ENCODE measurements at places on chromosomes 1 and 21.

DNA sequence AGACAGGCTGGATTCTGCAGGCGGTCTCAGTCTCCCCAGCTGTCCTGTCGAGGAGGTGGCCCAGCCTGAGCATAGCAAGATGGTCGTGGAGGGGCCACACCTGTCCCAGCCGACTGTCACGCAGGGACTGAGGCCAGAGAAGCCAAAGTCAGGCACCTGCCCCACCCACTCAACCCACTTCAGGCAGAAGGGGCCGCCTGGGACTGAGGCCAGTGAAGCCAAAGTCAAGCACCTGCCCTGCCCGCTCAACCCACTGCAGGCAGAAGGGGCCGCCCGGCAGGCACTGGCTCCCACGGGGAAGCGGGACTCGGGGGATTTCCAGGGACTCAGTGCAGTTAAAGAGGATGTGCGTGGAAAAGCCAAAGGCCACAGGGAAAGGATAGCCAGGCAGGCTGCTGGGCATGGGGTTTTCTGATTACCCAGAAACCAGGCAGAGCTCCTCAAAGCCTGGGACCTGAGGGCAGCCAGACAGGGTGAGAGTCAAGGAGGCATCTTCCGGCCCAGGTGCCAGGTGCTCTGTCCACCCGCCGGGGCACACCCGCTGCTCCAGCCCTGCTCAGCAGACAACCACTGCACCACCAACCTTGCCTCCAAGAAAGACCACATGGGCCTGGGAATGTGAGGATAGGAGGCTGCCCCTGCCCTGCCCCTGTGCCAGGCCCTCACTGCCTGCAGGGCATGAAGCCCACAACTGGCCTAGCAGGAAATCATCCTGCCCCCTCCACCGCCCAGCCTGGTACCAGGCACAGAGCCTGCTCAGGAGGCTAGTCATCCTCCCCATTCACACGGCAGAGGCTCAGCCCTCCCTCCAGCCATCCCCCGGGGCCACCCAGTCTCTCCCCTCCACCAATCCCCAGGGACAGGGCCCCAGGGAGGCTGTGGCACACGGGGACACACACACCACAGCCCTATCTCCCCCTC lies 41.0 kb downstream of the MEGF6 start:
- DNase-seq: peak; percentile 63

GRCh38 chr1:83641796-83642443 lies 357.0 kb downstream of the TTLL7 start:
- no peak for DNase-seq

GRCh38 chr1:111570781-111571181 lies 48.8 kb upstream of the RAP1A start:
- DNase-seq: no peak

DNA sequence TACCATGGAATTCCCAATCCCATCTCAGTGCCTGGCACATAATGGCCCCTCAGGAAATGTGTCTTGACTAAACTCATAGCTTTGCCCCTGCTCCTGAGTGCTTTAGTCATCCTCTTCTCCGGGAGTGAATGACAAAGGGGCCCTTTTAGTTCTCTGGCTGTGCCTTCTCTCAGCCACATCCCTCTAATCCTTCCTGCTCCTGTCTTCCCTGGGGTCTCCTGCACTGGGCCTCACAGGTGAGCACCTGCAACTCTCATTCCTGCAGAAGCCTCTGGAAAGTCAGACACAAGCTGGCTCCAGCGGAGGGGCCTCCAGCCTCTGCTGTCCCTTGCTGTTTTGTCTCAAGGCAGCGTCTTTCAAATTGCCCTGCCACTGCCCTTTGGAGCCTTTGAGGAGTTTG lies 14.0 kb upstream of the ETV3L start:
- no peak for DNase-seq

GRCh38 chr1:59592924-59593323 lies 221.8 kb upstream of the HOOK1 start:
- DNase-seq: no peak

- DNase-seq: no peak
Observed at GRCh38 chr1:41775956-41776585, 142.7 kb downstream of the HIVEP3 start.

- peak; percentile 48 for DNase-seq
Observed at GRCh38 chr1:214494706-214495105, 56.7 kb downstream of the PTPN14 start.

GRCh38 chr1:25922971-25923552 lies 16.8 kb upstream of the STMN1 start:
- DNase-seq: no peak

- DNase-seq: no peak
Observed at GRCh38 chr1:220157738-220158137, 63.8 kb downstream of the IARS2 start.

- DNase-seq: no peak
Observed at GRCh38 chr1:175829845-175830244, 86.5 kb upstream of the TNR start.

DNA sequence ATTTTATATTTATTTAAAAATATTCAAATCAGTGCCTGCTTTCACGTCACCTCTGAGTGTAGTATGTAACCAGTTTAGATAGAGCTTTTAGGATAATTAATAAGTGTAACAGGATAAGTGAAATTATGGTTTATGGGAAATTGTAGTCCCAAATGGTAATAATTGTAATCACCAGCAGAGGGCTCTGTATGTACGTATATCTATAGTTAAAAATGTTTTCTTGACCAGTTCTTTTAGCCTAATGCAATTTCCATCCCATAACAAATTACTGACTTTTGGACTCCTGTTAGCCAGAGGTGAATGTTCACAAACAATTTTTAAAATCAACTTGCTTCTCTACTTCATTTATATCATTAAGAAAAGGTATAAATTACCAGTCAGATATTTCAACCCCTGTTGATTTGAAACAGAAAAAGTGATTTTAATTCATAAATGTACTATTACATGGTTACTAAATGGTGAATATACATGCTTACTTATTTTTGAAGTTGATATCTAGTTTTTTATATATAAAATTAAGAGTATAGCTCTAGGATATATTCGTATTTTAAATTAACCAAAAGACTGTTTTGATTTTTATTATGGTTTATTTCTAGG lies 25.3 kb downstream of the SLC30A7 start:
- DNase-seq: no peak

DNA sequence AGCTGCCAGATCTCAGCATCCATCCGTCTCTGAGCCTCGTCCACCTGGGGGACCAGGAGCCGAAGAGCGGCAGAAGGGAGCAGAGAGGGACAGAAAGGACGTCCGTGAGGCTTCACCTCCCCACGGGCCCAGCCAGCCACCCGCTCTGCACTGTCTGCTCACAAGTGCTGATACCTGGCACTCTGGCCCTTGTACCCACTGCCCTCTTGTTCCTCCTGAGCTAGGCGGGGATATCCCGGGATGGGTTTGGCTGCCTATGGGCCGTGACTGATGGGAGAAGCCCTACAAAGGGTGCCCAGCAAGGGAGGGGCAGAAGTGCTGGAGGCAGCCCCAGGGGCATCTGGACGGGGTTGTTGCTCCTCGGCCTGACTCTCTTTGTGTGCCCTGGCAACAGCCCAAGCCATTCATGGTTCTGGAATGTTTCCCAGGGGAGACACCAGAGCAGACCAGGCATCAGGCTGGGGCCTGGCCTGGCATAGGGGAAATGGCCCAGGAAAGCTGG lies 57.6 kb downstream of the LDLRAD2 start:
- peak; percentile 62 for DNase-seq
